MG63 (cell line): ENCODE measurements at places on chromosomes 12 and 14. TPM values are rescaled to one million over a fixed set of nuclear protein-coding genes. Genes with fewer than 3 reads are reported as not detected.
A peak's percentile ranks its signal among the peaks of the same experiment; 100 is the strongest.

DNA sequence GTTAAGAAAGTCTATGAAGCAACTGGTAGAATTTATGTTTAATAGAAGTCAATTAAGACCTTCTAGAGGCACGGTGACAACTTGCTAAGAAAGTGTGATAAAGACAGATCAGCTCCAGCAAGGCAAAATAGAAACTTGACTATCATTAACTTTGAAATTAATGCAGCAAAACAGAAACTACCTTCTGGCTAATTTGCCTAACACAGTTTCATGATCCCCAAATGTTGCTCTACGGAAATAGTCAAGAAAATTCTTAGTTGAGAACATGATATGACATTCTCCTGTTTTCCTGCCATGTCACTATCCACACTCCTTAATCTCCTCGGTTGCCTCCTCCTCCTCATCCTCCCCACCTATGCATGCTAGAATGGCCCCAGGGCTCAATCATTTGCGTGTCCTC lies 4.2 kb downstream of the DENND5B start:
- no peak for DNase-seq

DNA sequence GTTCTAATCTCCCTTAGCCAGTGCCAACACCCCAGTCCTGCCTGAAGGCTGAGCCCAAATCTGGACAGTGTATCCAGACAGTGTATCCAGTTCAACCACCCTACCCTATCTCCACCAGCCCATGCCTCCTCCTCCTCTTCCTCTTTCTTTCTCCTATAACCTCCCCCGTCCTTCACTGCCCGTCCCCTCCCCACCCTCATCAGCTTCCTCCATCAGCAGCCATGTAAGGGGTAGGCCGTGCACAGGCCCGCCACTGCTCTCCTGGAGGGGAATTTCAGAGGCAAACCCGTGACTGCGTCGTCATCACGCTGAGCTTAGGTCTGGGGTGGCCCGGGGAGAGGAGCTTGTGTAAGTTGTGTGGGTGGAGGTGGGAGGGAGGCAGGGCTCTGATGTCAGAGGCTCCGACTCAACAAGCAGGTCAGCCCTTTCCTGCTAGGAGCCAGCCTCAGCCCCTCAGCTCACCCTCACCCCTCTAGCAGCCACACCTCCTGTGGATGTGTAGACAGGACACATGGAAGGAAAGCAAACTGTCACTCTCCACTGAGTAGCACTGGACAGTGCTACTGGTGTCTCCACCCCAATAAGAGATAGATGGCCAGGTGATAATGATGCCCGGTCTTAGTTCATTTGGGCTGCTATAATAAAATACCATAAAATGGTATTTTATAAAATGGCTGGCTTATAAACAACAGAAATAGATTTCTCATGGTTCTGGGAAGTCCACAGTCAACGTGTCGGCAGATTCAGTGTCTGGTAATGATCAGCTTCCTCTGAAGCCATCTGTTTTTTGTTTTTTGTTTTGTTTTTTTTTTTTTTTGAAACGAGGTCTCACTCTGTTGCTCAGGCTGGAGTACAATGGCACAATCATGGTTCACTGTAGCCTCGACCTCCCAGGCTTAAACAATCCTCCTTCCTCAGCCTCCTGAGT lies 50.5 kb downstream of the IRF2BPL start:
- DNase-seq: no peak

DNA sequence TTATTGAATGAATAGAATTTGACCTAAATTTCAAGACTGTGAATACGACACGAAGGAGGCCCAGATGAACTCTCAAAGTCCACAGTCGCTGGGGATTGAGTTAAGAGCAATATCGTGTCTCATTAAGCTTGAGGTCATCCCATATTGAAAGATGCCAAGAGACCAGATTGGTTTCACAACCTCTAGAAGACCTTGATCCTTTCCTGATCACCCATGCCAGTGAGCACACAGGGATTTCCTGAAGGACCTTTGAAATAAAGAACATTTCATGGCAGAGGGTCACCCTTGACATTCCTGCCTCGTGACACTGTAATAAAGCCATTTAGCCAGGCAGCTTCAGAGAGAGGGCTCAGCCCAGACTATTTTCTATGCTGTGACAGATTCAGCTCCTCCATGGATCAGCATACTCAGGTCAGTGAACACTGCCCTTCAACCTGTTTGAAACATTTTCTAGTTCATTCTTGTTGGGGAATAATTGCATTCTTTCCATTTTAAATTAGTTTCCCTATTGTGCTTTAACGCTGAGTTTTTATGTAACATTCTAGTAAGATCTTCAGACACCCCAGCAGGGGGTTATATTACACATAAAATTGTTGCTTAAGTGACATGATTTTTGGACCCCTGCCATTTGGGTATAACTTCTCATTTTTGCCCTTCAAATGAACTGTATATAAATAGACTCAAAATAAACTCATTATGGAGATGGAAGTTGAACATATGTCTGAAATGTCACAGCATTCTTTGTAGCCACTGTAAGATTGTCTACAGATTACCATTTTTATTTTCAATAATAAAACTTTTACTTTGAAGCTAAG lies 213.2 kb downstream of the C12orf50 start:
- no peak for DNase-seq

DNA sequence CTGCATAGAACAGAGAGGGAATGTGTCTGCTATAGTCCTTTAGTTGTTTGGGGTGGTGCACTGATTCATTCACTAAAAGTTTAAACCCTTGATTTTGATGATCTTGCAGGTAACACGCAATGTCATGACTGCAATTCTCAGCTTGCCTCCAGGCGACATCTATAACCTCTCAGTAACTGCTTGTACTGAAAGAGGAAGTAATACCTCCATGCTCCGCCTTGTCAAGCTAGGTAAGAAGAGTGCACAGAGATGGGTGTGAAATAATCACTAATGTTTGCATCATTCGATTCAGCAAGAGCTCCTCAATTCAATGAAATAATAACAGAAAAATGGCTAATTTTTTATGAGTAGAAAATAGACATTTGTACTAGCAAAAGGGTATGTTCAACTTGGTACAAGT lies 203.7 kb downstream of the PTPRO start:
- no peak for DNase-seq

DNA sequence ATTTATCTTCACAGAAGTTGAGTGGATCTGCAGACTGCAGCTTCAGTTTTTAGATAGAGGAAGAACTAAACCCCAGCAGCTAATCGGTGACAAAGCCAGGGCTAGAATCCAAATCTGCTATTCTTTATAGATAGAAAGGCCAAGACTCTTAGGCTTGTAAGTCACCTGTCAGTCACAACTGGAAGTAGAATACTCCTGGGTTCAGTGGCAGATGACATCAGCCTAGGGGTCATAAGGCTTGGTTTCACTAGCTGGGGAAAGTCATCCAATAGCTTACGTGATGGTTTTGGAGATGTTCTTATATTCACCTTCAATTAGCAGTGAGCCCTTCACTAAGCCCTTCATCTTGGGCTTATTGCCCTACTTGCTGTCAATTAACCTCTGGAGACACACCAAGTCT lies 93.4 kb downstream of the APAF1 start:
- no peak for DNase-seq

DNA sequence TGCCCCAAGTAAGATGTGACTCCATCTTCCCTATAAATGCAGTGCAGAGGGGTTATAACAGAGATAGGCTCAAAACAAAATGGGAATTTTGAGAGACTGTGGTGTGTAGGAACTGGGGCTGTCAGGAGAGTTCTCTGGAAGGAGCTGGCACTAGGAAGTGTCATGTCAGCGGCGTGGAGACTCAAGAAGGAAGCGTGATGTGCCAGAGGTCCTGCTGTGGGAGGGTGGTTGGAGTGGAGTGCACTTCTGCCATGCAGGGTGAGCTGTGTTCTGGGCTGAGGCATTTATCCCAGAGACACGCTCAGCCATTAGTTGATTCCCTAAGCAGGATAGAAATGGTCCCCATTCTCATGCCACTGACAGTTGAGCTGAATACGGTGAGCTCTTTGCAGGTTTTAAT lies 19.0 kb downstream of the GLT1D1 start:
- DNase-seq: no peak

- DNase-seq: no peak
These were observed 6.2 kb downstream of the LPCAT3 start for GRCh38 chr12:7012024-7012607.

- DNase-seq: no peak
These were observed 14.5 kb upstream of the NAV3 start for GRCh38 chr12:77816196-77816595.

- peak; percentile 74 for DNase-seq
These were observed 644.2 kb downstream of the NOVA1 start for GRCh38 chr14:25953532-25954139.

DNA sequence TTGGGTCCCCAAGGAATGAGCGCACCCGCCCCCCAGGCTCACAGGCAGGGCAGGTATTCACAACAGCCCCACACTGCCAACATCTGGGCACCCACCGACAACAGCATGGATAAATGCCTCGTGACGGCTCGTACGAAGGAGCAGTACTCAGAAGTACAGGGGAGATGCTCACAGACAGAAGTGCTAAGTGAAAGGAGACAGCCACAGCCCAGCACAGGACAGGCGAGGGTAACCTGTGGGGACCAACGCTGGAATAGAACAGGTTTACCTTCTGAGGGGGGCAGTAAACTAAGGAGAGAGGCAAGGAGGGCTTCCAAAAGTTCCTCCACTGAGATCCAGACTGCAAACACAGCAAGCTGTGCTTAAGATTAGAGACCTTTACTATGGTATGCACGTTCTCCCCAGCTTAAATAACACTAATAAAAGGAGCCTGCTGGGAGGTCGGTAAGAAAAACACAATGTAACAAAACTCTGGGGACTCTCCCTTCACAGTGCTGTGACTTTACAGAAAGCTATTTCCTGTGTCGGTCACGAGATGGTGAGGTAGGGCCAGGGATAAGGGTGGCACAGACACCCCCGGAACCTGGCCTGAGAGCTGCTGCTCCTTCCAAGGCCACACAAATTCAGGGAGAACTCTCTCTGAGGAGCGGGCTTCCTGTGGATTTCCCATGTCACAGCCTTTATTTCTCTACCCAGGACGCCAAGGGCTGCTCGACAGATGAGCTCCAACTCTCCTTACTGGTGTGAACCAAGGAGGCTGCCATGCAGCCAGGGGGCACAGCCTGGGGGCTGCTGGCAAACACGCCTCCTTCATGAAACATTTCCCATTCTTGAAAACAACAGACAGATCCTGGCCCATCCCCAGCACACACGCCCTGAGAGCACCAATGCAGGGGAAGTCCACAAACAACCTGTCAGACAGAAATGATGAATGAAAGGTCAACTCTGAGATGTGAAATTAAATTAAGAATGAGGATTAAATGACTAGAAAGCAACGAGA lies 26.3 kb downstream of the SLC15A4 start:
- DNase-seq: no peak

- no peak for DNase-seq
These were observed 141.9 kb downstream of the KIF26A start for GRCh38 chr14:104280085-104280901.

DNA sequence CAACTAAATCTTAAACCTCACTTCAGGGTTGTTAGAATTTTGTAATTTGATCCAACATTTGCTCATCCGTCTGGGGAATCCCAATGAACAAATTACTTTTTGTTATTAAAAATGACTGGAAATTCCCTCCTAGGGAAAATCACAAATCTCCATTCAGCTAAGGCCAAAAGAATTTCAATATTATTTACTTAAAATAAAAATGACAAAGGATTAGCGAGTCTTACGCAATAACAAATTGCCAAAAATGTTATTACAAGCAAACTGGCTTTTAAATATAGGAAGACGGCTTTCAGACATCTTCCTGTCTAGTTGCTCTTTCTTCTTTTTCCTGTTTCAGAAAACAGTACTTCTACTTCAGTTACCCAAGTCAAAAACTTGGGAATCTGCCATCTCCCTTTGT lies 92.4 kb upstream of the TSPAN8 start:
- DNase-seq: no peak

DNA sequence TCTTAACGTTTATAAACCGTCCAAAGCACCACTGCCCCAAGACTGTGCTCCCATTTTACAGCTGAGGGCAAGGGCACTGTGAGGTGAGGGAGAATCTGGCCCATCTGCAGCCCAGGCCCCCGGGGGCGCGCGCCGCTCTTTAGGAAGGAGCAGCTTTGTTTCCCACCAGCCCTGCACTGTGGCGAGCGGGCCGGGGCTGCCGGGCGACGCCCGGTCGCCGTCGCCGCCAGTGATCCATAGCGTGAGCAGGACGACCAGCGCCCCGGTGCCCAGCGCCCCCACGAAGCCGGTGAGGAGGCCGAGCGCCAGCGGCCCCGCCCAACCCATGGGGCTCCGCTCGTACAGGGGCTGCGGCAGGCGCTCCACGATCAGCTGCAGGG lies 34.6 kb downstream of the FIGNL2 start:
- no peak for DNase-seq

DNA sequence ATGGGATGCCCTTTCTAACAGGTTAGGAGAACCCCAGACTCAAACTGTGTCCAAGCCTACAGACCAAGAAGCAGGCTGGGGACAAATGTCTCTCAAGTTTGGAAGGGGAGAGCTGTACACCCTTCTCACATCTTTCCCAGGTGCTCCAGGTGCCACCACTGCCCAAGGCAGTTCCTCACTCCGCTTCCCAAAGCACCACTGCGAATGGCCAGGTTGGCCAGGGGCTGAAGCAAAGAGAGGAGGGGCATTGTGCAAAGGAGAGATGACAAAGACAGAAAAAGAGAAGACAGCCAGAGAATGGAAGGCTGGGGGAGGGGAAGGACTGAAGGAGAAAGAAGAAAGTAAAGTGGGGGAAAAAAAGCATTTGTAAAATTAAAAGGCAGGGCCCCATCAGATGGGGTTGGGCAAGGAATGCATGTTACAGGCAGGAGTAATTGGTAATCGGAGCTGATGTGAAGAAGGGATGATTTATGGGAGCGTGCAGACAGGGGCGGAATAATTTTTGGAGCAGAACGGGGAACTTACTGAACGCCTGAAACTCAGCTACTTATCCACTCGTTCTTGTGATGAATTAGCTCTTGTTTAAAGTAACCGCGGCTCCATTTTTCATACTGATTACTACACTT lies 165.8 kb downstream of the ESRRB start:
- DNase-seq: no peak

MYG1 gene
- total RNA-seq: 30.8 and 42.8 TPM in 2 replicates

GTF2H3 gene
- total RNA-seq: 37.4 and 52.1 TPM in 2 replicates

SYCP3 gene
- total RNA-seq: not detected in 2 replicates
